ENCODE measurements at places on chromosomes 2 and 18. TPM values are rescaled to one million over a fixed set of nuclear protein-coding genes. Genes with fewer than 3 reads are reported as not detected.

The SLC8A1 gene
- 0.22 TPM for total RNA-seq

The POTEI gene
- total RNA-seq = not detected

The TNP1 gene
- total RNA-seq = not detected

The STARD6 gene
- not detected for total RNA-seq

The CHST9 gene
- total RNA-seq = not detected

The RETREG2 gene
- total RNA-seq = 76.1 TPM

The PIK3C3 gene
- total RNA-seq = 43.6 TPM

The PLEK gene
- total RNA-seq = 23.0 TPM

The TRIM43 gene
- total RNA-seq = not detected

The TTN gene
- total RNA-seq = 0.80 TPM

The DLGAP1 gene
- total RNA-seq = 0.07 TPM

The UGT1A9 gene
- total RNA-seq = not detected
